NCI-H69 (cell line): ENCODE measurements at places on chromosomes 3 and 15.

GRCh38 chr3:126537730-126538281, 13.9 kb downstream of the CHST13 start:
- peak; percentile 75 for DNase-seq

- no peak for DNase-seq
These were observed 36.2 kb upstream of the LRTM1 start for GRCh38 chr3:54964081-54964480.

- DNase-seq = no peak
These were observed 28.9 kb downstream of the EAF1 start for GRCh38 chr3:15456321-15456720.

DNA sequence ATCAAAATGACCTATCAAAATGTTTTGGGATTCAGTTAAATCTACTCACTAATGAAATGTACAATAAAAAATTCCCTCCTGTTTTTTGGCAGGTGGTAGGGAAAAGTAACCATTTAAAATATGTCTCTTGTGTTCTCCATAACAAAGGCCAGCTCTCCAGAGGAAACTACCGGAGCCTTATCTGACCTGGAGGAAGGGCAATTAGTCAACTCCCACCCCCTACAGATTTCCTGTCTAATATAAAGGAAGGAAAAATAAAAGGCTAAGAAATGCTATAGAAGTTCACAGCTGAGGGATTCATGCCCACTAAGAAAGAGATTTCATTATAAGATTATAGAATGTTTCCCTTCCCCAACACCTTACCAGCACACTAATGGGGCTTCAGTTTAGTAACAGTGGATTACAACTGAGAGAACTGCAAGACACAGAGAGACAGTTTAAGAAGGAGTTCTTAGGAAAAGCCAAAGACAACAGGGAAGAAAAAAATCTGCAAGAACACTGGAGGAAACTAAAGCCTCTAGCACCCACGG, 376.5 kb upstream of the KCNMB2 start:
- peak; percentile 36 for DNase-seq

- no peak for DNase-seq
These were observed 28.0 kb upstream of the VGLL4 start for GRCh38 chr3:11671648-11672100.

DNA sequence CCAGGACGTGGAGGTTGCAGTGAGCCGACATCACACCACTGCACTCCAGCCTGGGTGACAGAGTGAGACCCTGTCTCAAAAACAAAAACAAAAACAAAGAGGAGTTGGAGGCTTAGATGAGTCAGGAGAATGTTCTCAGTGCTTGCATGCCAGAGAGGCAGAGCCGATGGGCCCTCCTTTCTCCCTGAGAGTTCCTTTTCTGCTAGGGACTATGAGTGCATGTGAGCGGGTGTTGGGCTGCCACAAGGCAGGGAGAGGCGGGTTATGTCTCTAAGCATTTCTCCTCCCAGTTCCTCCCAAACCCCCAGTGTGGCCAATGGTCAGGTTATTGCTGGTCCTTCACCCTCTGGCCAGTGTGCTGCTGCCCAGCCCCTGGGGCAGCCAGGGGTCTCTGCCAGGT, 45.1 kb downstream of the RTP1 start:
- no peak for DNase-seq

GRCh38 chr3:11168881-11169805, 14.8 kb downstream of the HRH1 start:
- no peak for DNase-seq

DNA sequence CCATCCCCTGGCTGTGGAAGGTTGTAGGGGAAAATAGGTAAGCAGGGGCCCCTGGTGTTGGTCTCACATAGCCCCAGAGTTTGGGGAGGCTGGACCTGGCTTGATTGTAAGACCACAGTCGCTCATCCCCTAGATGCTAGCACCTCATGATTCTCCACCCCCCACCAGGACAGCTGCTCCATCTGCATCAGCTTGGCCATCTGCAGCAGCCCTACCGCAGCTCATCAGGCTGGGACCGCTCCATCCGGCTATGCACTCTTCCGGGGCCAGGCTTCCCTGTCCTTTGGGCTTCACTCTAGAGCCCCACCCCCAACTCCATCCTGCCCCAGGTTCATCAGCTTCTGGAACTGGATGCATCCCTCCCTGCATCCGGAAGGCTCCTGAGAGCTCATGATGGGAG, 12.6 kb downstream of the SCN5A start:
- DNase-seq = no peak

GRCh38 chr3:36540888-36541518, 160.7 kb downstream of the STAC start:
- peak; percentile 3 for DNase-seq

GRCh38 chr3:124770336-124771082, 40.3 kb downstream of the UMPS start:
- peak; percentile 72 for DNase-seq

DNA sequence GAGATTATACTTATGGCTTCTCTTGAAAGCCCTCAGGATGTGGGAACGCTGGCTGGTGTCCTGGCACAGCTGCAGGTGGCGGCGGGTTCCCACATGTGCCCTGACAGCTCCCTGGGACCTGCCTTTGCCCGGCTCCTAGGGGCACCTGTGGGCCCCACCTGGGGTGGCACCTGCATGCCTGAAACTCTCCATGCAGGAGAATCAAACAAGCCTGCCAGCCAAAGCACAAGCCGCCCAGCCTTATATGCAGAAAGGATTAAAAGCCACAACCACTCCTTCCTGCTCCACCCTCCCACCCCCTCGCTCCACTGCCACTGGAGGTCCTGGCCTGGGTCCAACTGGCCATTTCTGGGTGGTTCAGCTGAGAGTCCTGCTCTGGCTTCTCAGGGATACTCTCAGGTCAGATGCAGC, 18.1 kb downstream of the TRPM1 start:
- DNase-seq = peak; percentile 84

DNA sequence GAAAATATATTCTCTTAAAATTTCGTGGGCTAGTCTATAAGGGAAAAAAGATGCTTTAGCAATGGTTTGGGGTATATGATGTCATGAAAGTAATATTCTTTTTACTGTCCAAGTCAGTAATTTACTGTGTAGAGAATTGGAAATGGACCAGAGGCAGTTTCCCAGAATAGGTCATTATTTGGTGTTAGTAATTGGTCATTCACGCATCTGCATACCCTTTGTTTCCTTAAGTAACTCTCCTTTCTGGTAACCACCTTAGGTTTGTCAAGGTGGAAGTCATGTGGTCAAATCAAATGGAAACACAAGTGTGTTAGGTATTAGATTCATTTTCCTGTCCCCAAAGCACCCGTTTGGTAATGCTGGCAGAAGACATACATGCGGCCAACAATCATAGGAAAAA, 23.9 kb downstream of the FBXO22 start:
- DNase-seq = no peak

- DNase-seq = peak; percentile 18
These were observed 88.8 kb downstream of the WDR72 start for GRCh38 chr15:53670701-53671100.

- no peak for DNase-seq
These were observed 157.8 kb downstream of the SV2B start for GRCh38 chr15:91257746-91258414.

DNA sequence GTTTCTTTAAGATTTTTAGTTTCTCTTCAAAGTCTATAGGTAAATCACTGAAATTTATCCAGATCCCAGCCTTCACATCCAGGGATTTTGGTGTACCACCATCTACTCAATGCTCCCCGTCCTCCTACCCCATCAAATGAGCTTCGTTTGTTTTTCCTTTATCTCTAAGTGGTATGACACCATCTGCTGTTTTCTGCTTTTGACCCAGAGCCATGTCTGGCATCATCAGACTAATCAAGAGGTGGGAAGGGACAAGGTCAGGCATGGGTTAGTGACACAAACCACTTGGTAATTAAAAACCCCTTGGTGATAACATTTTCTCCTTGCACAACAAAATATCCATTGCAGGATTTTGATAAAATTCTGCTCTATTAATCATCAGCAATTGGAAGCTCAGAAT, 92.7 kb upstream of the GOLGA8J start:
- peak; percentile 4 for DNase-seq

DNA sequence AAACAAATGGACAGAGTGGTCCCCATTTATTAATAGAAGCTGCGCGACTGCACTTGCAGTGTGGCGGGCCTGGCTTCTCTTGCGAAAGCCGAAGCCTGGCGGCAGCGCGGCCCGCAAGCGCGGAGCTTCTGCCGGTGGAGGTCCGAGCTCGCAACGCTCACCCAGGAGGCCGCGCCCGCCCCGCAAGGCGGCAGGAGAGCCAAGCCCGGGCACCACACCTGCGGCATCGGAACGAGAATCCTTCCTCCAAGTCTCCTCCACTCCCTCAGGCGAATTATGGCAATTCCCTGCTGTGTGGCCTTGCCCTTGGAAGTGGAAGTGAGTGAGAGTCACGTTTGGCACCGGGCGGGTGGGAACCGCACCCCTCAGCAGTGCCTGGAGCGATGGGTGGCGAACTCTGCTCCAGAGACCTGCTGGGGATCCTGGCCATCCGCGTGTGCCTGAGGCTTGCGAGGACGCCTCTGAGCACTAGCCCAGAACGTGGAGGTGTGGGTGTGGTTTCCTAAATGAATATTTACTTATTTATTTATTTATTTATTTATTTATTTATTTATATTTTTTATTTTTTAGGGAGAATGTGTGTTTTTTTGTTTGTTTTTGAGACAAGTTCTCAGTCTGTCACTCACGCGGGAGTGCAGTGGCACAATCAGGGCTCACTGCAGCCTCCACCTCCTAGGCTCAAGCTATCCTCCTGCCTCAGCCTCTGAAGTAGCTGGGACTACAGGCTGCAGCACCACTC, 133.7 kb upstream of the UBE2E1 start:
- DNase-seq = no peak

- DNase-seq = no peak
These were observed 154.5 kb upstream of the SUCLG2 start for GRCh38 chr3:67808906-67809305.

DNA sequence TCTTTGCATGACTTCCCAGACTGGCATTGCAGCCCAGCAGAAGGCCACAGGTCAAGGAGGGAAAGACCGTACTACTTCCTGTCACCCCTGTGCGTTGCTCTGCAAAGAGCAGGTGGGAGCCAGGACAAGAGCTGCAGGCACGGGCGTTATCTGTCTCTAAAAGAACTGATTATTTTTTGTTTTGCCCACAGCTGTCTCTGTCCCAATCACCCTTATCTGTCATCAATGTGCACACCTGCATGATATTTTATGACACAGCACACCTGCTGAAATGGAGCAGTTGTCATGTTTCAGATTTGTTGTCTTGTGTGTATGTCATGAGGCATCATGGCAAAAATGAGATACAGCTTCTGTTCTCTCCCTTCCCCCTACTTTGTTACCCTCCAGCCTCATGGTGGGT, 58.8 kb downstream of the SLCO3A1 start:
- peak; percentile 45 for DNase-seq

DNA sequence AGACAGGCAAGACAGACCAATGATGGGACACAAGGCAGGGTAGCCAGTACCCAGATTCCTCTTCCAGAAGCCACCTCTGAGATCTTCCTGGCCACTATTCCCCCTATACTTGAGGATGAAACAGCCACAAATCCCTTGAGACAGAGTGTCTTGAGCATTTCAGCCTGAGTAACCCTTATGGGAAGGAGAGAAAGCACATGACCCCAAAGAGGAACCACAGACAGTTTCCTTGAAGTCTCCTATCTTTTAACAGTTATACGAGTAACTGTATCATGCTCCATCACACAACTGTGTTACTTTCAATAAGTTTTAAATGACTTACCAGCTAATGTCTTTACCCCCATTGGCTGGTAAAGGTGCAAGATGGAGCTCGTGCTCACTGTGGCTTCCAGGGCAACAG, 9.3 kb downstream of the VIPR1 start:
- no peak for DNase-seq

DNA sequence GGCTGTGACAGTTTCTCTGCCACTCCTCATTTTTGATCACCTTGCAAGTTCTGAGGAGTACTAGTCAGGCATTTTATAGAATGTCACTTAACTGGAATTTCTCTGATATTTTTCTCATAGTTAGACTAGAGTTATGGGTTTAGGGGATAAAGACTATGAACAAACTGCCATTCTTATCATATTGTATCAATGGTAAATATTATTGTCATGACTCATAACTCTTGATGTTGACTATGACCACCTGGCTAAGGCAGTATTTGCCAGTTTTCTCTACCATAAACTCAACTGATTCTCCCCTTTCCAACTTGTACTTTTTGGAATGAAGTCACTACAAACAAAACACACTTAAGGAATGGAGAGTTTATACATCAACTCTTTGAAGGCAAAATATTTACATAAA, 22.7 kb upstream of the OR5K1 start:
- DNase-seq = no peak

- DNase-seq = no peak
These were observed 12.2 kb downstream of the GHRL start for GRCh38 chr3:10280571-10280970.

GRCh38 chr15:67670647-67671305, 128.3 kb downstream of the MAP2K5 start:
- no peak for DNase-seq

GRCh38 chr3:72347819-72348319, 500.4 kb downstream of the SHQ1 start:
- DNase-seq = no peak

DNA sequence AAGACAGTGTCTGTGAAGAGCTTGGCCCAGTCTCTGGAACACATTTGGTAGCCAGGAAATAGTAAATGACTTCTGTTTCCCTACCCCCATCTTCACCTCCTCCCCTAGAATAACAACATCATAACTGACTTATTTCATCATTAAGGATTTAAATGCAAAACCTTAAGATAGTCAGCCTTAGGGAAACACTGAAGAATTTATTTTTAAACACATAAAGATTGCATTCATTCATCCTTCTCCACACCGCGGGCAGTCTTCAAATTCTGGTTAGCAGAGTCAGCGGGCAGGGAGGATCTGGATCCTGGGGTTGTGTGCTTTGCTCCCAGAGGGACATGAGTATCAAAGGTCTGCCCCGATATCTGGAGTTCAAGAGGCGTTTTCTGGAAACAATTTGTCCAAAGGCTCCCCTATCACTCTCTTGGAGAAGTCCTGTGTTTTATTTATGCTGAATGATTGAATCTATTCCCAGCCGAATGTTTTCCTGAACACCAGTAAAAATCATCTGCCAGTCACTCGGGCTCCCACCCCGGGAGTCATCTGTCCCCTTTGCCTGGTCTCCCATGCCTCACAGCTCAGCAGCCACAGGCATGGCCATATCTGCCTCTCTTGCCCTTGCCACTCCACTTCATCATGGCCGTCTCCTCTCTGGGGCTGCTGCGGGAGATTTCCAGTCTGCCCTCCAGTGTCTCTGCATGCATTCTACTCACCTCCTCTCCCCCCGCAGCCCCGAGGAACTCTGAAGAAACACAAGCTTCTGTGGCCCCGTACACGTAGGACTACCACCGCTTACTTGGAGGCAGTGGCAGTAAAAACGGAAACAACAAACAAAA, 234.7 kb upstream of the CTDSPL start:
- DNase-seq = no peak

DNA sequence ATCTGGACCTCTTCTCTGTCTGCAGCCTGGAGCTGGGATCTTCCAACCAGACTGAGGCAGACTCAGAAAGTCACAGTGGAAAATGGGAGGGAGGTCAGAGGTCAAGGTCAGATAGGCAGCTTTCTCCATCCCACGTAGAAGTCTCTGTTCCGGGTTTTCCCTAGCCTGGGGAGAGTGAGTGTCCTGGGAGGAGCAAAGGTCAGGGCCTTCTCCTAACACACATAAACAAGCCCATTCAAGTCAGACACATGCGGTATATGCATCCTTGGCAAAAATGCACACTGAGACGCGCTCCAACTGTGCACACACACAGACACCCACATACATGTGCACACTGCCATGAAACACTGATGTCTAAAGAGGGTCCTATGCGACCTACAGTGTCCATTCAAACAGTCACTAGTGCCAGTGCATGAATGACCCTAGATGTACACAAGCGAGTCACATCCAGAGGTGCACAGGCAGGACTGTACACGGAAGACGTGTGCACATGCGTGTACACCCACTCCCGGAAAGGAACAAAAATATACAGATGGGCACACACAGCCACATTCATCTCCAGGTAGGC, 681 bp downstream of the TWF2 start:
- DNase-seq = peak; percentile 29
